Head of caudate nucleus (tissue), 42 donors: ENCODE measurements at places on chromosomes 11 and 22.

GRCh38 chr11:131430473-131431208 lies 60.2 kb downstream of the NTM start:
- no peak for DNase-seq

DNA sequence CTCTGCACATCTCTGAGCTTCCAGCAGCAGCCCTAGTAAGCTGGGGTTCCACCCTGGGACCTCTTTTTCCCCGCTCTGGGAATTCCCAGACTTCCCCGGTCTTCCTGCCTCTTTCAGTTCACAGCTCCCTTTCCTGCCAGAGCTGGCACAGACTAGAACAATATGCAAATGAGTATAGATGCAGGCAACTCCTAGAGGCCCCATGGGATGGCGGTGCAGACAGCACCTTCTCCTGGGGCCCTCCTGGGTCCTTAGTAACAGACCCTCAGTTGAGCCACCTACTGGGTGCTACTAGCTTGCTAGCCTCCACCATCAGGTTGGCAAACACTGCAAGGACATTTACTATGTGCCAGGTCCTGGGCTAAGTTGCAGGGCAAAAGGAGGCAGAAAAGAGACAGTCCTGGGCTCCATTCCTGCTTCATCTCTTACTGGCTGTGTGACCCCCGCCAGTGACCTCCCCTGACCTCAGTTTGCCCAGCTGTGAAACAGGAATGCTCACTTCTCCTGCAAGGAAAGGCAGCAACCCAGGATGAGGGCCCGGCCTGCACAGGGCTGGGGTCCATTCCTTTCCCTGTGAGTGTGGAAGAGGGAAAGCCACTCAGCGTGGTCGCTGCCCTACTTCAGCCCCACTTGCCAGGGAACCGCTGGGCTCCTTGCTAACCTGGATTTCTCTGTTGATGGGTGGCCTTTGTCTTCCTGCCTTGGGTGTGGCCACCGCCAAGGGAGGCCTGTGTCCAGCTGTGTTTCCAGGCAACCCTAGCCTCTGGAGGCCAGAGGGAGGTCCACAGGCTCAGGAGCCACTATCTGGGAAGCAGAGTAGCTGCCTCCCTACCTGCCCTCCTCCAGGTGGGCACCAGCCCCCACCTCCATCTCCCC lies 7.3 kb downstream of the RELT start:
- no peak for DNase-seq

DNA sequence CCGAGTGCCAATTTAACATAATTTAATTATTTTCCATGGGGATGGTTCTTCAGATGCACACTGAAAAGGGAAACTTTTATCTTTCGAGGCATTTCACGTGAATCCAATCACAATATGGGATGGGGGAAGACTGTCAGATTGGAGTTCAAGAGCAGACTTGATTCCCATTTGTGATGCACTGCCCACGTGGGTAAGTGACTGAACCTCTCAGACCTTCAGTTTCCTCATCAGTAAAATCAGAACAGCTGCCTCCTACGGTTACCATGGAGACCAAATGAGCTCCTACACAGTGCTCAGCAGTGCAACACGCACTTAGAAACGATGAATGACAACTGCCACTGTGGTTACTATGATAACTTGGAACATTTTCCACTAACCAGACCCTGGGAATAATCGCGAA lies 21.7 kb downstream of the KIAA0930 start:
- peak; percentile 64 for DNase-seq

DNA sequence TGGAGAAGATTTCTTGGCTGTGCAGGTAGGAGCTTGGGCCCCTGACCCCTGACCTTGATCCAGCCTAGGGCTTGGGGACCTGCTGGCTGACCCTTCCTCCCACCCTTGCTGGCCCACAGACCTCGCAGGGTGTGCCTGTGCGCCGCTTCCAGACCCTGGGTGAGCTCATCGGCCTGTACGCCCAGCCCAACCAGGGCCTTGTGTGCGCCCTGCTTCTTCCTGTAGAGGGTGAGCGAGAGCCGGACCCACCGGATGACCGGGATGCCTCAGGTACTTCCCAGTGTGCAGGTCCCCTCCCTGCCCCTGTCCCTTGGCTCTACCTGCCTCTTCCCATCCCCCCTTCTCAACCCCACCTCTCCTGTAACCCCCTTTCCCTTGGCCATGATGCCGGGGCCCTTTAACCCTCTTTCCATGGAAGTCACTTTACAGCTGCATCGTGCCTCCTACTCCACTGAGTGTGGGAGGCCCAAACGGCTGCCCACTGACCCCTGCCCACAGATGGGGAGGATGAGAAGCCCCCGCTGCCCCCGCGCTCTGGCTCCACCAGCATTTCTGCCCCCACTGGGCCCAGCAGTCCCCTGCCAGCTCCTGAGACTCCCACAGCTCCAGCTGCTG lies 3.8 kb downstream of the INPPL1 start:
- DNase-seq = no peak

DNA sequence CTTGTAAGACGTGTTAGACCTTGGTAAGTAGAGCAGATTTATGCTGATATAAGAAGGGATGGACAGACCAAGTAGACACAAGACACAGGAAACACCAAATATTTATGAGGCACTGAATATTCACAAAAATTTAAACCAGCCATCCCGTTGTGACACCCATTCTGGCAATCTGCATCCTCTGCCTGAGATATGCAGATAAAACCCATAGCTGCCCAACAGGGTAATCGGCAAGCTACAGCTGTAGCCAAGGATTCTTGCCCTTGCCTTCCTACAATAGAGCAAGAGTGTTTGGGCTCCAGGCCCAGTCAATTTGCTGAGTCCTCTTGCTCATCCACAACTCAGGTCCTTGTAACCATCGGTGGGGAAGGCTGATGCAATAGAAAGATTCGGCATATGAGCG lies 18.5 kb upstream of the MPZL2 start:
- no peak for DNase-seq

GRCh38 chr11:1283091-1283511 lies 26.3 kb downstream of the TOLLIP start:
- DNase-seq = no peak

- no peak for DNase-seq
Measured at GRCh38 chr11:68598816-68599653, 85.3 kb upstream of the GAL start.

GRCh38 chr11:72336163-72336562 lies 92.2 kb upstream of the PHOX2A start:
- no peak for DNase-seq

- DNase-seq = no peak
Measured at GRCh38 chr11:75820645-75821044, 5.6 kb downstream of the UVRAG start.

GRCh38 chr22:36999463-36999862 lies 19.8 kb downstream of the TST start:
- DNase-seq = no peak

GRCh38 chr11:106249617-106250239 lies 172.3 kb downstream of the AASDHPPT start:
- no peak for DNase-seq

DNA sequence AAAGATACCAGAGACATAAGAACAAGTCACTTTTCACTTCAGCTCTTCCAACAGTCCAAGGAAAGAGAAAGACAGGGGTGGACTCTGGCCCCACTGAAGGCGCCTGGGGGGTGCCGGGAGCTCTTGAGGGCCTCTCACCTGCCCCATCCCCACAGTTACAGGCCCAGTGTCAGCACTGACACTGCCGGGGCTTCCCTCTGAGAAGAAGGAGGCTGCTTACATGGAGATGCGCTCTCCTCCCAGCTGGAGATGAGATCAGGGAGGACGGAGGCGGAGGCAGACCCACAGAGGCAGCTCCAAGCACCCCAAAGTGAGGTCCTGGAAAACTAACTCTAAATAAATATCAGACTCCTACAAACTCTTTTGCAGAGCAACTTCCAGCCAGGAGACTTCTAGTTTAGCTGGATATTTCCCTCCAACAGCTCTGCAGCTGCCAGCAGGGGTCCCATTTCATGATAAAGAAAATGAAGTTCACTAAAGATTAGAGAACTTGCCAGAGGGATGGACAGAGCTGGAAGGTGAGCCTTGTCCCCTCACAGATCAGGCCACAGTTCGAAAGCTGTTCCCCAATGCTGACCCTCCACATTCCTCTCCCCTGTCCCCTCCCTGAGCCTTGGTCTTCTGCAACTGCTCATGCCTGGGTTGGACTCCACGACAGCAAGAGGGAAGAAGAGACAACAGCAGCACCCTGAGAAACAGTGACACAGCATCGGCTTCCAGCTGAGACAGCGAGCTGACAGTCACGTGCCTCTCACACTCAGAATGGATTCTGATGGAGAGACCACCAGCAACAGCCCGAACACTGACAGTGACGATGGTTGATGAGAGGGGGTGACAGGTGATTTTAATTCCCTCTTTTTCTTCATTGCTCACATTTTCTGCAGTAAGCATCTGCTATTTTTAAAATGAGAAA lies 5.8 kb downstream of the CARS1 start:
- DNase-seq = peak; percentile 20

GRCh38 chr22:19742160-19743066 lies 18.2 kb upstream of the TBX1 start:
- DNase-seq = no peak

DNA sequence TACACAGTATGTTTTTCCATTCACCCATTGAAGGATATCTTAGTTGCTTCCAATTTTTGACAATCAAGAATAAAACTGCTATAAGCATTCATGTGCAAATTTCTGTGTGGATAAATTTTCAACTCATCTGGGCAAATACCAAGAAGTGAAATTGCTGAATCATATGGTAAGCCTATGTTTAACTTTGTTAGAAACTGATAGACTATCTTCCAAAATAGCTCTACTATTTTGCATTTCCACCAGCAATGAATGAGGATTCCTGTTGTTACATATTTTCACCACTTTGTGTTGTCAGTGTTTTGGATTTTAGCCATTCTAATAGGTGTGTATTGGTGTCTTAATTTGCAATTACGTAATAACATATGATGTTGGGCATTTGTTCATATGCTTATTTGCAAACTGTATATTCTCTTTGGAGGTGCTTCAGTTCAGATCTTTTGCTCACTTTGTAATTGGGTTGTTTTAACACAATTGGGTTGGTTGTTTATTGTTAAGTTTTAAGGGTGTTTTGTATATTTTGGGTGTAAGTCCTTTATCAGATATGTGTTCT lies 49.2 kb upstream of the FAM181B start:
- DNase-seq = no peak

DNA sequence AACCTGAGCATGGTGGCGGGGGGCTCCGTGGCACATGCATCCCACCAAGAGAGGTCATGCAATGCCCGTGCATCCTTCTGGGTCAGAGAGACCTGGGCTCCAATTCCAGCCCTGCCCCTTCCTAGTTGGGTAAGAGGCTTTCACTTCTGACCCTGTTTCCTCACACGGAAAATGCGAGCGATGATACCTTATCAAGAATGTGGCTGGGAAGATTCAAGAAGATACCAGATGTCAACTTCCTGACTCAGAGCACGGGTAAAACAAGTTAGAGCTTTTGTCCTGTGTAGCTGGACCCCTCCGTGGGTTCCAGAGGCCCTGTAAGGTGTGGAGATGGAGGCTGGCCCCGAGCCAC lies 8.7 kb upstream of the DGKZ start:
- DNase-seq = no peak

GRCh38 chr11:122235615-122236014 lies 119.6 kb upstream of the BLID start:
- no peak for DNase-seq

GRCh38 chr11:7469351-7469865 lies 15.9 kb upstream of the OLFML1 start:
- DNase-seq = no peak

DNA sequence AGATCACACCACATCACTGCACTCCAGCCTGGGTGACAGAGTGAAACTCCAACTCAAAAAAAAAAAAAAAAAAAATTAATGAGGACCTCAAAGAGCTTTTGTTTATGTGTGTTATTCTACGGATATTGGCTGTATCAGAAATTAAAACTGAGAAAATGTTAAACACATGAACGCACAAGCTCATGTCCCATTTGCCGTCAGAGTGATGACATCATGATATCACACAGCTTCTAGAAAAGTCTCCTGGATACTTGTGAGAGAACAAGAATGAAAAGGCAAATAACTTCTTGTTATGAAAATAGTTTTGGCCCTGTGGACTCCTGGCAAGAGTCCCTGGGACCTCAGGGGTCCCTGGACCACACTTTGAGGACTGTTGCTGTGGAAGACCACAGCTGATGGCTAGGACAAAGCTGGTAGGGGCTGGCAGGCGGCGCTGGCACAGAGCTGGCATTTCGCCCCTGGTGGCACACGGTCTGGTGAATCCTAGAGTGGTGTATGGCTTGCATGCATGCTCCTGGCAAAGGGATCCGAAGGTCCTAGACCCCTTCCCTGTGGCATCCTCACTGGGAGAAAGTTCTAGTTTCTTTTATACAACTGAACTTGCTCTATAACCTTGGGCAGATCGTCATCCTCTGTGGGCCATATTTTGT lies 73.7 kb downstream of the NAT10 start:
- no peak for DNase-seq

DNA sequence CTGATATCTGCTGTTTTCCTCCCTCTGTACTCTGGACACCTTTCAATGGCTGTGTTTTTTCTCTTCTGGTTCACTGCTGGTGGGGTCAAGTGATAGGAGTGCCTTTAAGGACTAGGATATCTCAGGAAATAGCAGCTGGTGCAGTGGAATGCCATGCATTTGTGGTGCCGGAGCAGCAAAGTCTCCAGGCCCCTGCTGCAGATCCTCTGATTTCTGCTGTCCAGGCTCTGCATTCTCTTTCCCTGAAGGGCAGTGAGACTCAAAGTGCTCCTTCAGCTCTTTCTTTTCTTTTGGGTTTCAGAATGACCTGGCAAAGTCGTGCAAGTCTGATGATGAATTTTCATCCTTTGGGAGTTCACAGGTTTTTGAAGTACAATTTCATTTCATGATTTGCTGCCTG lies 774.3 kb downstream of the FAM181B start:
- DNase-seq = no peak

DNA sequence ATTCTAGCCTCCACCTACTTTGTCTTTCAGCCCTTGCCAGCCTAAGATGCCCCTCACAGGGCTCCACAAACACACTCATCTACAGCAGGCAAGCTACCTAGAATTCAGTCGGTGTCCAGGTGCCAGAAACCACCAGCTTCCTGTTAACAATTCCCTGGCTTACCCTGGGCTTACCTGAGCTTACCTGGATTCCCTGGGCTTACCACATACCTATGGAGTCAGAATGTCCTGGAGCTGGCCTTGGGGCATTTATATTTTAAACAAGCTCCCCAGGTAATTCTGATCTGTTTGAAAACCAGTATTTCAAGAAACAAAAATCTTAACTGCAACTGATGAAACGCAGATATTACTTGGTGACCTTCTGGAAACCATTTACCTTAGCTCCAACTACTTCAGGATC lies 123.6 kb downstream of the SLC1A2 start:
- no peak for DNase-seq

- no peak for DNase-seq
Measured at GRCh38 chr11:79078999-79079398, 361.8 kb downstream of the TENM4 start.
